Fibroblast of lung (primary cell): ENCODE measurements at places on chromosomes 6 and 20.

DNA sequence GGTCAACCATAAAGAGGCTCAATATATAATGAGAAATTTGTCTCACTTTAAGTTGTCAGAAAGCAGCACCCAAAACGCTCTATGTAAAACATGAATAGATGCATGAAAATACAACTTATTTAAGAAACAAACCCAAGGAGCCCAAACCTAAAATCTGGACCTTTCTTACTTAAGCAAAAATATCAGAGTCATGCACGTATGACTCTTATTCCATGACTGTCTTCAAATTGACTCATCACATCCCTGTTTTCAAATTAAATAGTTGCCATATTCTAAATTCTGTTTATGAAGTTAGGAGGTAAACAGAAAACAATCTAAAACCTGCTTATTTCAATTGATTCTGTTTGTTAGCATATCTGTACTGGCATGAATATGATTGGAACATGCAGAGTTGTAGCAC is 42.1 kb downstream of the ANKRD6 start:
- no peak overlapping the region for H3K27ac ChIP-seq
- no peaks in the 10 kb centered on the region for H3K4me1 ChIP-seq
- H3K4me3 ChIP-seq = no peak overlapping the region
- peak; percentile 13 for DNase-seq
- H3K27me3 ChIP-seq = no peaks in the 10 kb centered on the region

DNA sequence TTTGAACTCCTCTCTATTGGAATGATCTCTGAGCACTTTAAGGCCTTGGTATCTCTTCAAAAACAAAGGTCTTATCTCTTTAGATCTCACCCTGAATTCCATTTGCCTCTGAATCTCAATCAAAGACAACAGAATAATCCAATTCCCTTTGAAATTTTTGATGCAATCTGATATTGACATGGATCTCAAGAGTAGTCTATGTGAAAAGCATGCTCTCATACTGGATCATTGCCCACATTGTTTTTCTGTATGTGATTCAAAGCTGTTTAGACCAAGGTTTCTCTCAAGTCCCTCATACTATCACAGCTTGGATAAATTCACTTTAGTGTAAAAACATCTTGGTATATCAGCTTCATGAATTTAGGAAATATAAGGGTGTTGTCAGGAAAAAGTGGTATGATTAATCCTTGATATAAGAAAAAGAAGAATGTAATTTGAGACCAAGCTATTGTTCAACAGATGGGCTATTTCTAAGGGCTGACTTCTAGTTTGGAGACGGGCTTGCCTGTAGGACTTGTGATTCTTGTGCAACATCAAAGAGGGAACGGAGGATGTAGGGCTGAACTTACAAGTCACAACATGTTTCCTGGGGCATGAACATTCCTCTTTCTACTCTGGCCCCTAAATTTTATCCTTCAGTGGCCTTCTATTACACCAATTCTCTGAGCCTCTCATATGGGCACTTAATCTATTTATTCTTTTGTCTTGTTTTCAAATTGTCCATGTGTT is 77.9 kb upstream of the CITED2 start:
- no peaks in the 10 kb centered on the region for H3K27me3 ChIP-seq
- H3K36me3 ChIP-seq = no peaks in the 10 kb centered on the region
- no peaks in the 10 kb centered on the region for H3K4me1 ChIP-seq
- no peak overlapping the region for H3K4me3 ChIP-seq
- DNase-seq = peak; percentile 69
- H3K27ac ChIP-seq = no peak overlapping the region

GRCh38 chr20:34127792-34128191 is 15.7 kb upstream of the EIF2S2 start:
- no peak for DNase-seq
- H3K27me3 ChIP-seq = no peaks in the 10 kb centered on the region
- H3K4me1 ChIP-seq = no peaks in the 10 kb centered on the region
- H3K36me3 ChIP-seq = no peaks in the 10 kb centered on the region
- H3K4me3 ChIP-seq = no peak overlapping the region
- H3K27ac ChIP-seq = no peak overlapping the region

- peak; percentile 23 for DNase-seq
- no peak overlapping the region for H3K4me3 ChIP-seq
- H3K36me3 ChIP-seq = no peaks in the 10 kb centered on the region
- no peaks in the 10 kb centered on the region for H3K27me3 ChIP-seq
- H3K4me1 ChIP-seq = peaks cover 4% of the 10 kb centered on the region
Observed at GRCh38 chr6:20931093-20931492, 396.8 kb downstream of the CDKAL1 start.

DNA sequence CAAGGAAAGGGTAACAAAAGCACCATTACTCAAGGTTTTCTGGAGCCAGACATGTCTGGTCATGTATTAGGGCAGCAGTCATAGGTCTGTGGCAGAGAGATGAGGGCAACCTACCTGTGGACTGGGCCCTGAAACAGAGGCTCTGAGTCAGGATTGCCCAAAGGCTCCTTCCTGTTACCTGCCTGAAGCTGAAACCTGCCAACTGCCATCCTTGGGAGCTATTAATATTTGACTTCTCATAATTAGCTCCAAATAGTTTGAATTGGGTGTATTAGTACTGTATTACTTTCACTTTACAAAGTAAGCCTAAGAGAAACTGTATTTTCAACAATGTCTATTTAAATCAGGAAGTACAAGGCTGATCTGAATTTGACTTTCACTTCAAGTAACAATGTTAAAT is 72.0 kb upstream of the TBX18 start:
- H3K27ac ChIP-seq = no peak overlapping the region
- H3K27me3 ChIP-seq = no peaks in the 10 kb centered on the region
- no peak overlapping the region for H3K4me3 ChIP-seq
- no peaks in the 10 kb centered on the region for H3K4me1 ChIP-seq

- no peaks in the 10 kb centered on the region for H3K27me3 ChIP-seq
- DNase-seq = peak; percentile 59
- H3K4me1 ChIP-seq = peaks cover 15% of the 10 kb centered on the region
- H3K36me3 ChIP-seq = no peaks in the 10 kb centered on the region
- H3K4me3 ChIP-seq = peak overlapping the region; percentile 93
- H3K27ac ChIP-seq = peak overlapping the region; percentile 81
Observed at GRCh38 chr6:136791296-136792094, 782 bp downstream of the MAP3K5 start.

DNA sequence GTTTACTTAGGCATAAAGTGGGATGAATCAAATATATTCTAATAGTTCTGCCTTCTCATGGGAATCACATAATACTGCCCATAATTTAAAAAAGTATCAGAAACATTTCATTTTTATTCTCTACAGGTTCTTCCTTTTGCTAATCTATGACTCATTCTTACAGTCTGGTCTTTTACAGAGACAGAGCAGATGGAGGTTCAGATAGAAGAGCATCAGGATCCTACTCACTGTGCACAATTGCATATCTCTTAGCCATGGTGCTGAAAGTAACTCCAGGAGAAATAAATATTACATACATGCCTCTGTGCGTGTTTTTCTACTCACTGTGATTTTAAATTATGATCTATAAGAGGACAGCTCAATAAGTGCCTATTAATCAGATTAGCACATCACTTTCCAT is 16.3 kb upstream of the OR2B6 start:
- no peaks in the 10 kb centered on the region for H3K27me3 ChIP-seq
- no peak for DNase-seq
- no peak overlapping the region for H3K4me3 ChIP-seq
- H3K27ac ChIP-seq = no peak overlapping the region
- no peaks in the 10 kb centered on the region for H3K36me3 ChIP-seq

GRCh38 chr6:12369781-12370262 is 79.7 kb downstream of the EDN1 start:
- no peak overlapping the region for H3K4me3 ChIP-seq
- no peak overlapping the region for H3K27ac ChIP-seq
- peaks cover 3% of the 10 kb centered on the region for H3K27me3 ChIP-seq
- no peaks in the 10 kb centered on the region for H3K36me3 ChIP-seq
- DNase-seq = no peak

- H3K27ac ChIP-seq = no peak overlapping the region
- H3K27me3 ChIP-seq = no peaks in the 10 kb centered on the region
- H3K36me3 ChIP-seq = no peaks in the 10 kb centered on the region
- no peak overlapping the region for H3K4me3 ChIP-seq
- no peaks in the 10 kb centered on the region for H3K4me1 ChIP-seq
Observed at GRCh38 chr6:15763837-15764236, 101.0 kb upstream of the DTNBP1 start.

DNA sequence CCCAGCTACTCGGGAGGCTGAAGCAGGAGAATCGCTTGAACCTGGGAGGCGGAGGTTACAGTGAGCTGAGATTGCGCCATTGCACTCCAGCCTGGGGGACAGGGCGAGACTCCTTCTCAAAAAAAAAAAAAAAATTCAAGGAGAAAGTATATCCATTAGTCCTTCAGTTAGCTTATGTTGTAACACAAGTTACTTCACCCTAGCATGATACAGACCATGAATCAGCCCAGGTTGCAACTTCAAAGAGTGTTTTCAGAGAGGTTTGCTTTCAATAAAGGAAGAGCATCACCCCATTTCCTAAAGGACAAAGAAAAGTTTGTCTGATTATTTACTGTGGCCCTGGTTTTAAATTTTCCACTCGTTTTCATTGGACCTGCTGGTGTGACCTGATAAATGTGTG is 73.0 kb downstream of the SERAC1 start:
- H3K27ac ChIP-seq = no peak overlapping the region
- H3K36me3 ChIP-seq = peaks cover 18% of the 10 kb centered on the region
- H3K4me3 ChIP-seq = no peak overlapping the region
- H3K4me1 ChIP-seq = no peaks in the 10 kb centered on the region

GRCh38 chr20:62835931-62836861 is 19.3 kb downstream of the COL9A3 start:
- no peak overlapping the region for H3K27ac ChIP-seq
- no peaks in the 10 kb centered on the region for H3K36me3 ChIP-seq

DNA sequence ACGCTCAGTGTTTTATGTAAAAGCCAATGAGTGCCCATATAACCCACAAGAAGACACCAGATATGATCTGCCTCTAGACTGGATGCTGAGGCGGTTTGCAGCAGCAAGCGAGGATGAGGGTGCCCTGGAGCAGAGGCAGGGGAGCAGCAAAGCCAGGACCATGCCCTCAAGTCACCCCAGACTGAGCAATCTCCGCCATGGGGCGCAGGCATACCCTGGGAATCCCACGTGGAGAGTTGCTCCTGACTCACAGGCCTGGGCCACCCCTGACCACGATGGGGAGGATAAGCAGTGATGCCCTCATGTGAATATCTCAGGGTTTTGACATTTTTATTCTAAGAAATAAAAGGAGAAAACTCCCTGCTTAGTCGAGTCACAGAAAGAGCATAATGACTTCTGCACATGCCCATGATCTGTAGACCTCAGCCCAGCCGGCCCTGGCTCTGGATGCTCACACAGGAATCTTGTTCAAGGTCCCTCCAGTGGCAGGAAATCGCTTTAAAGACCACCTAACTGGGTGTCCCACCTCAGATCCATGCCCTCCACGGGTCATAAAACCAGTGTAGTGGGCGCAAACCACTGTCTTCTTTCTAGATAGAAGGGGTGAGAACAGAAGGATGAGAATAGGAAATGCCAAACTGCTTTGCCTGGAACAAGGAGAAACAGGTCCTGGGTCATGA is 138.3 kb upstream of the SNX9 start:
- H3K4me1 ChIP-seq = no peaks in the 10 kb centered on the region
- H3K36me3 ChIP-seq = no peaks in the 10 kb centered on the region
- no peak overlapping the region for H3K4me3 ChIP-seq
- DNase-seq = no peak

- H3K4me1 ChIP-seq = no peaks in the 10 kb centered on the region
- H3K36me3 ChIP-seq = no peaks in the 10 kb centered on the region
- no peaks in the 10 kb centered on the region for H3K27me3 ChIP-seq
- peak; percentile 87 for DNase-seq
- no peak overlapping the region for H3K4me3 ChIP-seq
Observed at GRCh38 chr6:12813321-12813720, 96.8 kb downstream of the PHACTR1 start.

GRCh38 chr6:13035606-13036005 is 292.7 kb downstream of the TBC1D7 start:
- no peaks in the 10 kb centered on the region for H3K4me1 ChIP-seq
- H3K4me3 ChIP-seq = no peak overlapping the region
- no peak for DNase-seq
- no peaks in the 10 kb centered on the region for H3K36me3 ChIP-seq
- H3K27me3 ChIP-seq = no peaks in the 10 kb centered on the region
- no peak overlapping the region for H3K27ac ChIP-seq

GRCh38 chr6:31544676-31545075 is 1.7 kb downstream of the ATP6V1G2 start:
- H3K27ac ChIP-seq = no peak overlapping the region
- H3K27me3 ChIP-seq = no peaks in the 10 kb centered on the region
- no peak overlapping the region for H3K4me3 ChIP-seq
- peaks cover 6% of the 10 kb centered on the region for H3K4me1 ChIP-seq
- no peaks in the 10 kb centered on the region for H3K36me3 ChIP-seq
- no peak for DNase-seq

DNA sequence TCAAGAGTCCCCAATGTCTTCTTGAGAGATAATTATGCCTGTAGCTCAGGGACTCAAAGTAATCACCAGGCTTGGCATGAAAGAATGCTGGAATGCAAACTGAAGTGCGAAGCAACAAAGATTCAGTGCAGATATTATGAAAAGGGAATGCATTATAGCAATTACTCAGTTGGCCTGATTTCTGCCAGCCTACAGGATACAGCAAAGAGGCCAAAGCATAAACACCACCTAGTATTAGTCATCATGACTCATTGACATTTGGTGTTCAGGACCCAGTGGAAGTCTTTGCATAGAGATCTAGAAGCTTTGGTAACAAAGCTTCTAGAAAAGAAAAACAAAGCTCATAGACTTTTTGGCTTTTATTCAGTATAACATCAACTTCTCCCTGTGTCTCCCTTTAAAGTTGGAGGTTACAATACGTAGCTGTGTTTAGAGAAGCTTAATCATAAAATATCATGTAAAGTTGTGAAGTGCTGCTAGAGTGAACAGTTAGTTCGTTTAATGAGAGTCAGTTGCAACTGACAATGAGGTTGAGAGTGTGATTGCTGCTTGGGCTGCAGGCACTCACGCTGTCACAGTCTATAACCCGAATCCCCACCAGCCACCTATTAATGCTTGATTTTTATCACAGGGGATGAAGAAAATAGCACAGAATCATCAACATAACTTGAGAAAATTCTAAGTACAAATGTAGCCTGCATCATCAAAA is 932.7 kb downstream of the TFAP2A start:
- peaks cover 5% of the 10 kb centered on the region for H3K4me1 ChIP-seq
- peak overlapping the region; percentile 61 for H3K27ac ChIP-seq
- no peaks in the 10 kb centered on the region for H3K27me3 ChIP-seq
- H3K36me3 ChIP-seq = no peaks in the 10 kb centered on the region
- DNase-seq = peak; percentile 97

- no peaks in the 10 kb centered on the region for H3K27me3 ChIP-seq
Observed at GRCh38 chr6:148222846-148223245, 119.8 kb upstream of the SASH1 start.

GRCh38 chr20:12056839-12057238 is 139.1 kb downstream of the BTBD3 start:
- H3K4me1 ChIP-seq = no peaks in the 10 kb centered on the region
- DNase-seq = no peak
- no peak overlapping the region for H3K27ac ChIP-seq
- no peaks in the 10 kb centered on the region for H3K27me3 ChIP-seq
- no peak overlapping the region for H3K4me3 ChIP-seq
